ENCODE measurements at places on chromosomes 16 and 17.

- DNase-seq, result no peak
These were observed 1.2 kb upstream of the COG1 start for GRCh38 chr17:73191443-73192205.

- no peak for DNase-seq
These were observed 407.0 kb downstream of the SOX9 start for GRCh38 chr17:72527789-72528188.

GRCh38 chr16:57479976-57480753 lies 6.1 kb downstream of the DOK4 start:
- no peak for DNase-seq

DNA sequence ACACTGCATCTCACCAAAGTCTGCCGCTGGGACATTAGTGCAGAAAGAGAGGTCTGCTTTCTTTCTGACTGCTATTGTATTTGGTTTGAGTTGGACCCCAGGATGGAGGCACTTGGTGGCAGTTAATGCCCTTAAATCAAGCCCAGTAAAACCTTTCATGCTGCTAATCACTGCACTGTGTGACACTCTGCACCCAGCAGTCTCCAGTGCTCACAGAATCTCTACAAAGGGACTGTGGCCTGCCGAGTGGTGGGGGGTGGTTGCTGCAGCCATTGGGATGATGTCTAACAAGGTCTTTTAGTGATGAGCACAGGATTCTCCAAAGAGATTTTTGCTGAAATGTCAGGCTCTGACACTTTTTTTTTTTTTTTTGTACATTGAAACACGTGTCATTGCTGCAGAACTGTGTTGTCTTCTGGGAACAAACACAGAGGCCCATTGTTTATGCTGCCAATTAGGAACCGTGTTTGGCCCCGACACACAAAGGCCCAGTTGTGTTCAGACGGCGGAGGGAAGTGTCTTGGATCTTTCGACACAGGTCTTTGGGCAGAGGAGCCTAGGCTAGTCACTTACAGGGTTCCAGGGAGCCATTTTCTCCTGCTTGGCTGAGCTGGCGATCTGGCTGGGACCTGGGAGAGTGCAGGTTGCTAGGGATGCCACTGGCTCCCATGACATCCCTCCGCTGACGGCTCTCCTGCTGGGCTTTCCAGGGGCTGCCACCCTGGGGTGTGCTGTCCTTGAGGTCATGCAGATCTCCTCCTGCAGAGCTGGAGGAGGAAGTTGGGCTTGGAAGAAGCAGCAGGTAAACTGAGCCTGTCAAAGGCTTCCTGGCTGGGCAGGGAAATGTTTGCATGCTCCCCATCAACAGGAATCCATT lies 16.2 kb upstream of the TNRC6C start:
- DNase-seq, result no peak

DNA sequence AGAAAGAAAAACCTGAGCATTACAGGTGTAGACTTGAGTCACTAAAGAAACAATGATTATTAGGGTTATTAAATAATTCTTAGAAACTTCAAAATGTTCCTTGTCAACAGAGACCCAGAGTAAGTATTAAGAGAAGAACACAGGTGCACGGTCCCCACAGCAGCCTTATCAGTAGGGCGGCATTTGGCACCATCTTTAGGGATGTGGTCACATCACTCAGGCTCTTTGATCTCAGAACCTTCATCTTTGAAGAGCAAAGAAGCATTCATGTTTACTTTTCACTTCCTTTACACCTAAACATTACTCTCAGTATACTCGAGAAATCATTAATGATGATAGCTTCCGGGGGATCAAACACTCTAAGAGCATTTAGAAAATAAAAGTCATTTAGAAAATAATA lies 928.7 kb downstream of the KCNJ2 start:
- DNase-seq, result no peak

- DNase-seq, result no peak
These were observed 381.0 kb upstream of the TNRC6C start for GRCh38 chr17:77577491-77577890.

GRCh38 chr16:20871941-20872815 lies 28.0 kb downstream of the DCUN1D3 start:
- DNase-seq, result no peak

GRCh38 chr16:368388-369158 lies 1.8 kb downstream of the MRPL28 start:
- no peak for DNase-seq

DNA sequence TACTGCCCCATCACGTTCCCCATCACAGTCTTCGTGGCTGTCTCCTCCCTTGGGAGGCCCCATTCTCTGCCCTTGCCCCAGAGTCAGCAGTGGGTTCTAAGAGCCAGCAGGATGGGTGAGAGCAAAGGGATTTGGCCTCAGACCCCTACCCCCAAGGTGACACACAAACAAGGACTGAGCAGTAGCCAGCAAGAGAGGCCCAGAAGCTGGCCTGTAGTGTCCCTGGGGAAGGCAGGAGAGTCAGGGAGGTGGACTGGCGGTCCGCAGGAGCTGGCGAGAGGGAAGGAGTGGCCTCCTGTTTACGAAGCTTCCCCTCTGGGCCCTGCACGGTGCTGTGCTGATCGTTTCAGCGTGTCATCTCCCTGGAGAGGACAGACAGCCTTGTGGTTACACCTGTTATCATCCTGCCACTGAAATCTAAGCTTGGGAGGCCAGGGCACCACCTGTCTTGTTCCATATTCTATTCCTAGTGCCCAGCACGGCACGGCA lies 8.4 kb downstream of the WDR81 start:
- no peak for DNase-seq

GRCh38 chr17:12800855-12801365 lies 11.6 kb downstream of the ARHGAP44 start:
- no peak for DNase-seq

DNA sequence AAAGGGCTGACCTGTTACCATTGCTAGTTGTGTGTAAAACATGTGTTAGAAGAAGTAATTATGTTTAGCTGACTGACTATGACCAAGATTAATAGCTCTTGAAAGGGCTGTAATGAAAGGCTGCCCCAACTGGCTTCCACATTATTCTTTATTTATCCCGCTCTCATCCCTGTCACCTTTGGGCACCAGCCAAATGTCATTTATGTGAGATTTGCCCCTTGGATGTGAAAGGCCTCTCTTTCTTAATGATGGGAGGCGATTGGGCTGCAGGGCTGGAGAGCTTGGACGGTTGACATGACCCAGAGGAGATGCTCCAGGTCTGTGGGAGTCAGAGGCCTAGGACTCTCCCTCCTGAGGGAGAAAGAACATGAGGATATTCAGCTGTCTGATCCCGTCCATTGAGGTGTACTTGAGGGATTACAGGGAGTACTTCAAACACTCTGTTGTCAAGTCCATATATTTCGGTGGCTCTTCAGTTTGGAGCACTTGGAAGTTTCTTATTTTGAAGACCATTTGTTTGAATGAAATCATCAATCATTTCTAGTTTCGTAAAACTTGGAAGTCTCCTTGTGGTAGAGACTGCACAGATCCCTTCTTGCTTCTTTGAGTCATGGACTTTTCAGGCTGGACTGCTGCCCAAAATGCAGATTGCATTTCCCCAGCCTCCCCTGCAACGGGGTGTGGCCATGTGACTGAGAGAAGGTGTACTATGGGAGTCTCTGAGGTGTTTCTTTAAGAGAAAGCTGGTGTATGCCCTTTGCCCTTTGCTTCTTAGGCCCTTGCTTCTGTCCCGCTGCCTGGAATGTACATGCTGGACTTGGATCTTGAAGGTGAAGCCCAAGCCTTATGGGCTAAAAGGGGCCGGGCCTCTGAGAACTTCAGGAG lies 51.3 kb downstream of the FTO start:
- no peak for DNase-seq

DNA sequence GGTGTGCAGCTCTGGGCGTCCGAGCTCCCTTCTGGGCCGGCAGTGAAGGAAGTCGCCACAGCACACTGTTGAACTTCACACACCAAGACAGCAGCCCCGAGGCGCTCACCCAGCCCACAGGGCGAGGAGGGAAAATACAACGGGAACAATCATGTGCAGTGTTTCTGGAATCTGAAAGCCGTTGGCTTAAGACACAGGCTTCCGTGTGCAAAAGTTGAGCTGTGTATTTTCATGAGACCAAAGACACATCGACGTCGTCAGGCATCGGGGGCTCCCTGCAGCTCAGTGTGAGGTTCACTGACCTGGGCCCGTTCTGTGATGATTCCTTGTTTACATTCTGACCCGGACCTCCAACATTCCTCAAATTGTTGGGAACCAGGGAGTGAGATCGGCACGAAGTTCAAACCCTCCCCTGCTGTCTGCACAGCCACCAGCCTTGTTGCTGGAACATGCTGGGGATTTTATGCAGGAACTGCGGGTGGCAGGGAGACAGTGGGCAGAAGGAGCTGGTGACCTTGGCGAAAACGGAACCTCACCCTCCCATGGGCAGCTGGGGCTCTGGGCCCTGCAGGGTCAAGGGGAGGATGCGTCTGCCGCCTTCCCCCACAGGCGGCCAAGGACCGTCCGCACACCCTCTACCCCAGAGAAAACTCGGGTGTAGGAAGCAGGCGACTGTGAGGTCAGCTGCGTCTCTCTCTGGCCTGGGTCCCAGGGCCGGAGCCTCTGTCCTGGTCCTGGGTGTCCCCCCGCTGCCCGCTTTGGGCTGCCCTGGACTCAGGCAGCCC lies 72.2 kb downstream of the METRNL start:
- no peak for DNase-seq

GRCh38 chr17:58317421-58318064 lies 11.1 kb downstream of the TSPOAP1 start:
- no peak for DNase-seq

DNA sequence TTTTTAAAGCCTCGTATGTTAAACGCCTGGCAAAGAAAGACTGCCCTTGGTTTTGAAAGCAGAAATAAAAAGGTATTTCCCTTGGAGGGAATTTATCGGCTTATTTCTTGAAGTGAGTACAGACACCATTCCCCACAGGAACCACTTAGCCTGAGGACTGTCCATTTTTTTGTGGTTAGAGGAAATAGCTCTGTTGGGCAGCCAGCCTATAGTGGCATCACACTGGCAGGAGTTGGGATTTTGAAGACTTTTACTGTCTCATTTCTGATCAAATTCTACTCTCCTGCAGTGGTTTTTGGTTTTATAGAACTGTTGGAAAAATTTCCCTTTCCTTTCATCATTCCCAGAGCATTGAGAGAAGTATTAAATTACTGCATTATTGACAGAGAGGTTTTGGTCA lies 34.1 kb upstream of the CDC6 start:
- no peak for DNase-seq

DNA sequence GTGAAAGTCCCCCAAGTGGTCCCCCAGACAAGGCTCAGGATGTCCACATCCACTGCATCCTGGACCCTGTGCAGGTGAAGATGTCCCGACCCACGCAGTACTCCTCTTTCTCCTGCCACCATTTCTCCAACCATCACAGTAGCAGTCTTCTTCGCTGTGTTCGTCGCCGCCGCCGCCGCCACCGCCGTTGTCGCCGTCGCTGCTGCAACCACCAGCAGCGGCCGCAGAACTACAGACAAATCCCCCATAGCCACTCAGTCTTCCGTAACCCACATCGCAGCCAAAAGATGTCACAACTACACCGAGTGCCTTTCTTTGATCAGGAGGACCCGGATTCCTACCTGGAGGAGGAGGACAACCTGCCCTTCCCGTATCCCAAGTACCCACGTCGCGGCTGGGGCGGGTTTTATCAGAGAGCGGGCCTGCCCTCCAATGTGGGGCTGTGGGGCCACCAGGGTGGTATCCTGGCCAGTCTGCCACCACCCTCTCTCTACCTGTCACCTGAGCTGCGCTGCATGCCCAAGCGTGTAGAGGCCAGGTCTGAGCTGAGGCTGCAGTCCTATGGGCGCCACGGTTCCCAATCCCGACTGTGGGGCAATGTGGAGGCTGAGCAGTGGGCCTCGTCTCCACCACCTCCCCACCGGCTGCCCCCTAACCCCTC lies 917 bp downstream of the SPEM2 start:
- no peak for DNase-seq

GRCh38 chr17:50682441-50682840 lies 25.3 kb downstream of the ANKRD40 start:
- DNase-seq, result no peak

DNA sequence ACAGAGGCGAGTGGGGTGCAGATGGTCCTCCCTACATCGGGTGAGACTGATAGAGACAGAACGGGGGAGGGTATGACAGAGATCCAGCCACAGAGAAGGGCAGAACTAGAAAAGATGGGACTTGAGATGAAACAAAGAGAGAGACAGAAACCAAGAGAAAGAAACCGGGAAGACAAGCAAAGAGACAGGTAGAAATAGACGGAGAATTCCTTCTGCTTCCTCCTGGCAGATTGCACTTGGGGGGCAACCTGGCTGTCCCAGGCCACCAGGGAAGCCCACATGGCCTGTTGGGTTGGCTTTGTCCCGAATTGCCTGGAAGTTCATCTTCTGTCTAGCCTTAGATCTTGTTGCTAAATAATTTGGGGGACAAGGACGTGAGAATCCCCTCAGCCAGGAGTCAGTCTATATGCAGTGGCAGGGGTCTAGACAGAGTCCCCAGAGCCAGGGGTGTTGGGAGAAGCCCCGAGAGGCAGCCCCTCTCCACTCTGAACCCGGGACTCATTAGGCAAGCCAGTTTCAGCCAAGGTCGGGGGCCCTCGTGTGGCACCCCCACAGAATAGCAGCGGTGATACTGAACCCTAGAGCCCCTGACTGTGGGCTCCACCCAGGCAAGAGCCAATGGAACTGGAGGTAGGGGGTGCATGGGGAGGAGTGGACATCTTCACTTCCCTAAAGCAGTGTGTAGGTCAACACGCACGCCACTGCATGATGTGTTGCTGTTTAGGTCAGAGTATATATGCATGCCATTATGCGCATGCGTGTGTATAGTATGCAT lies 627 bp upstream of the TSPOAP1 start:
- no peak for DNase-seq

DNA sequence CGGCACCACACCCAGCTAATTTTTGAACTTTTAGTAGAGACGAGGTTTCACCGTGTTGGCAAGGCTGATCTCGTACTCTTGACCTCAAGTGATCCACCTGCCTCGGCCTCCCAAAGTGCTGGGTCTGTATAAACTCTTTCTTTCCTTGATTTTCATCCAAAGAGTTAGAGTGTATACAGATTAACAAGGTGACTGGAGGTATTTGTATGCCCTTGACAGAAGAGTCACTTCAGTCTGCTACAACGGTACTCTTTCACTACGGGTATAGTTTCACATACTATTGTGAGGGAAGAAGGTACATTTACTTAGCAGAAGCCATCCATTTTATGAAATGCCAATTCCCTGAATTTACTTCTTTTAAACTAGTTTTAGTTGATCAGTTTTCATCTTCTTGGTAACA lies 32.5 kb downstream of the PPM1E start:
- DNase-seq, result no peak

DNA sequence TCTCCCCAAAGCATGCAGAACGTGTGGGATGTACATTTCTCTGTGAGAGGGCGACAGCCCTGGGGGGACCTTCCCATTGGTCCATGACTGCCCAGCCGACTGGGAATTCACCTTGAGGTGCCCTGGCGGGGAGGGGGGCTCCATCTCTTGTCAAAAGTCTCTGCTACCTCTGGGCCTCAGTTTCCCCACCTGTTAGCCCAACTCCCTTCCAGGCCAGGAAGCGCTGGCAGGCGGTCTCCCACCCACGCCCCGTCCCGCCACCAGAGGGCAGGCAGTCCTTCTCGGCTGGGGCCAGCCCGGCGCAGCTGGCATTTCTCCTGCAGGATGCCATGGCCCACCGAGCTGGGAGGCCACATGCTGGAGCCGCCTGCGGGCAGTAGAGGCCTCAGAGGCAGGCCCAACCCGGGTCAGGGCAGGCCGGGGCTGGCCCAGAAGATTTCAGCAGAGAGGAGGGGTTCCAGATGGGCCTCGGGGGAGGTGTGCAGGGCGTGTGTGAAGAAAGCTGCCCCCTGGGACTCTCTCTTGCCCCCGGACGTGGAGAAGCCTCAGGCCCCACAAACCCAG lies 16.6 kb downstream of the CD7 start:
- DNase-seq, result no peak
